ENCODE measurements at places on chromosomes 3 and 15.

GRCh38 chr3:6467186-6467585 lies 393.7 kb upstream of the GRM7 start:
- no peak for DNase-seq

DNA sequence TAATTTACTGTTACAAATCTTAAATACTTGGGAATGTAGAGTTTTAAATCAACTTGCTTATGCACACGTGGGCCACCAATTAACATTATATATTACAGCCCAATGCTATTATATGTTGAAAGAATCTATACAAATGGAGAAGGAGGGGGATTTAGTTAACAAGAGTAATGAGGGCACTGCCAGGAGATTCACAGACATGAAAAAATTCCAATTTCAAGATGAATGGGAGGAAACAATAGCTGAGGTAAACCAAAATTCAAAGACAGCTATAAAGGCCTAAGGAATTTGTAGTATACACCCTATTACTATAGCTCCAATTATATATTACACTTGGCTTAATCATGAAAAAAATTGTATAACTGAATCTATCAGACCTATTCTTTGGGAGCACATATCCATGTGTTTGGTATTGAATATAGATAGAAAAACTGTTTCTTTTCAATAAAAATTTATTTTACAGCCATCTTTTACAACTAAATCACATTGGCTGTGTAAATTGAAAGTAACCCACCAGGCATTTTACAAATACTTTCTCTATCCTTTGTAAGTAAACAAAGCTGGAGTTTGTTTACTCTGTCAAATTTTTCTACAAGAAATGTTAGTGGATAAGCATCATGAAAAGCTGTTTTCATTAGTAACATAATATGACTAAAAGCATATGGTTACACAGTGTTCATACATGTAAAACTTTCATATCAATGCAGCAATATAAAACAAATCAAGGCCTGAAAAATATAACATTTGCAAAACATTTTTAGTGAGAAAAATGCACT lies 1045.8 kb downstream of the ROBO1 start:
- no peak for DNase-seq

DNA sequence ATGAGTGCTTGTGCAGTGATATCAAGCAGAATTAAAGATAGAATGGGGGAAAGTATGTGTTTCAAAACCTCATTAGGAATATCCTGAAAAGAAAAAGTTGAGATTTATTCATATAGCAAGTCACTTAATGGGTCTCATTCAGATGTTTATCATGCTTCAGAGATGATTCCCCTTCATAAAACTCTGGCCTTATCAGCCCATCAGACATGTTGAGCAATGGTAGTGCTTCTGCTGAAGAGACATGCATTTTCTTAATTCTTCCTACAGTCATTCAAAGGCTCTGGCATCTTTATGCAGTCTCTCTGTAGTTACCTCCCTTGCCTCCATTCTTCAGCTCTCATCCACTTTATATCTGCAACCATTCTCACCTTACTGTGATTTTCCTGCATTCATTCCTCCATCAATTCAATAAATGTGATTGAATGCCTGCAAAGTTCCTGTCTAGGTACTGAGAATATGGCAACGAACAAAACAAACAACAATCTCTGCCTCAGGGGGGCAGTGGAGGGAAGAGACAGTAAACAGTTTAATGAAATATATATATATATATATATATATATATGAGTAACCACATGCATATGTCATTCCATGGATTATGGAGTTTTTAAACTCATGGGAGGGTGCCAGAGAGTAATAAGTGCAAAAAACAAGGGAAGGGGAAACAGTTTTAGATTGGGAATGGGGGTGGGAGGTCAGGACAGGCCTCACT lies 138.5 kb downstream of the NECTIN3 start:
- DNase-seq: no peak

DNA sequence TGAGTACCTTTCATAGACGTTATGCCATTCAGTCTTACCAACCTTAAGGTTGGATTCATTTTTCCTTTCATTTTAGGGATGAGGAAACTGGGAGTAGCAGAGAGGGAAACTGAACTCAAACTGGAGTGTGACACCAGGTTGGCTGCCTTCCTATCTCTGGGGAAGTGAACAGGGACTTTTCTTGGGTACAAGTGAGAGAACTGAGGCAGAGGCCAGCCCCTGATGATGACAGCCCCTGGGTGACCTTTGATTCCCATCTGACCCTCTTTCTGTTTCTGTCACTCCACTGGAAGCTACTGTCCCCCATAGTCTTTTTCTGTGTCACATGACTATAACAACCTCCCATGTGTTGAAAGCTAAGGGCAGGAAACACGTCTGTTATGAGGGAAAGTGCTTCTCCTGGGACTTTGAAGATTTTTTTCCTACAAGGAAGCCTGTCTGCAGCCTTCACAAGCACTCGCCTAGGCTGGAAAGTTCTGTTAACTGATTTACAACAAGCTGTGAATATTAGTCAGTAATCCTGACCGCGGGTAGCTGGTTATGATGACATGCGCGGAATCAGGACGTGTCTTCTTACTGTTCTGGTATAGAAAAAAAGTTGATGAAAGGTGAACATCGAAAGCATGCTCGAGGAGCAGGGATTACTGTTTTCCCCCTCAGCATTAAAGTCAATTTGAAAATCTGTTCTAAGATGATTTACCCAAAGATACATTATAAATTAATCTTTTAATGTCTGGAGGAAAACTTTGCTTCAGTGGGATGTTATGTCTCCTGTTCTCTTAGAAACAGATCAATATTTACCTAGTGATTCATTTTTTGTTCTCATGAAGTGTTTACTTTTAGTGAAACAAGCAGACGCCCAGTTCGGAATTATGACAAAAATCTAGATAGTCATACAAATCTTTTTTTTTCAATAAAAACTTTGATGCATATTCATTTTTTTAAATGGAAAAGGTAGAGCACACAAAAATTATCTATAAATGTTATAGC lies 31.5 kb downstream of the ABHD2 start:
- no peak for DNase-seq

- no peak for DNase-seq
These were observed 249.5 kb downstream of the NEK10 start for GRCh38 chr3:27119639-27120038.

GRCh38 chr15:64894395-64895056 lies 17.2 kb upstream of the ANKDD1A start:
- DNase-seq: no peak

GRCh38 chr15:89090791-89091626 lies 2.8 kb downstream of the ABHD2 start:
- DNase-seq: peak; percentile 12

DNA sequence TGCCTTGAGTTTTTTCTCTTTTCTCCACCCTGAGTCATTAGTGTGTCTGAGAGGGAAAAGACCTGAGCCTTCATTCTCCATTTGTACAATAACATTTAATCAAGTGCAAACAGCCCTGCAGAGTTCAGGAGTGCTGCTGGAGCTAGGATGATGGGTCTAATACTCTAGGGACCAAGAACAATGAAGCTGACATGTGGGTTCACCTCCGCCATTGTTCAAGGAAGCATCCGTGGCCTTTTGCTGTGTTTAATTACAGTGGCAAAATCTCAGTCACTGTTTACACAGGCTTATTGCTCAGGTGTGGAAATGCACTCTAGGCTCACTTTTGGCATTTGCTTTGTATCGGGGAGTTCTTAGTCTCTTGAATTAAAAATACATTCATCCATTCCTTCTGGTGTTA lies 259.6 kb downstream of the LRTM1 start:
- DNase-seq: no peak

DNA sequence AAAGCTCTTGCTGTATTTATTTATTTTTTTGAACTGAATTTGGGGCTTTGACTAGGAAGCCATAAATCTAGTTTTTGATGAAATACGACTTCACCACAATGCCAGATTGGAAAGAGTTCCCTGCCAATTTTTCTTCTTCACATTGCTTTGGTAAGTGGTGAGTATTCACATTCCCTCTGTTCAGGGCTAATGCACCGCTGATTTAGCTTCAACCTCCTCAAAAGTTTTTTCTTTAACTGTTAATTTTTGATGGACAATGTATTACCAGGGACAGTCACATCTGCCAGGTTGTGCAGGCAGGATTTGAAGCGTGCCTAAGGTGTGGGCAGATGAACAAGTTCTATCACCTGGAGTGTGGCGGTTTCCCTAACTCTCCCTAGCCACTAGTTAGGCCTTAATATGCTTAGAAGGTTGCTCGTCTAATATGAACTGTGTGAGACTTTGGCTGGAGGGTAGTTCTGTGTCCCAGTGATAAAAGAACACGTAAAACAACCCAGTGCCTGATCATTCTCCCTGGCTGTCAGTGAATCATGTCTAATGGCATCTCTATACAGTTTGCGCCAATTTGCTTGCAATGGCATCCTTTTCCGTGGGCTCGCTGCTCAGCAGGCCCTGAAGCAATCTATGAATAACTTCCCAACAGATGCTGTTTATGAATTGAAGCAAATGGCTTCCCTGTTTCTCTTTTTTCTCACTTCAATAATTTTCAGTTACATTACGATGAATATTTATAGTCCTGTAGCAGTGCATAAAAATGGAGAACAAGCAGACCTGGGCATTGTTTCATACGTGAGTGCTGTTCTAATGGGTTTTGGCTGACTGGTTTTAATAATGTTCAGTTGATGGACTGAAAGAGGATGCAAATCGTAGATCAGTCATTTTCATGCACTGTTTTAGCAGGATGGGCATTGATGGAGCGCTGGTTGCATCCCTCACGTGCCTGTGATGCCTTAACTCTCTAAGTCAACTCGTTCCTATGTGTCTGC lies 243.2 kb upstream of the SUCLG2 start:
- DNase-seq: no peak

GRCh38 chr3:65877160-65877559 lies 161.6 kb downstream of the MAGI1 start:
- no peak for DNase-seq

DNA sequence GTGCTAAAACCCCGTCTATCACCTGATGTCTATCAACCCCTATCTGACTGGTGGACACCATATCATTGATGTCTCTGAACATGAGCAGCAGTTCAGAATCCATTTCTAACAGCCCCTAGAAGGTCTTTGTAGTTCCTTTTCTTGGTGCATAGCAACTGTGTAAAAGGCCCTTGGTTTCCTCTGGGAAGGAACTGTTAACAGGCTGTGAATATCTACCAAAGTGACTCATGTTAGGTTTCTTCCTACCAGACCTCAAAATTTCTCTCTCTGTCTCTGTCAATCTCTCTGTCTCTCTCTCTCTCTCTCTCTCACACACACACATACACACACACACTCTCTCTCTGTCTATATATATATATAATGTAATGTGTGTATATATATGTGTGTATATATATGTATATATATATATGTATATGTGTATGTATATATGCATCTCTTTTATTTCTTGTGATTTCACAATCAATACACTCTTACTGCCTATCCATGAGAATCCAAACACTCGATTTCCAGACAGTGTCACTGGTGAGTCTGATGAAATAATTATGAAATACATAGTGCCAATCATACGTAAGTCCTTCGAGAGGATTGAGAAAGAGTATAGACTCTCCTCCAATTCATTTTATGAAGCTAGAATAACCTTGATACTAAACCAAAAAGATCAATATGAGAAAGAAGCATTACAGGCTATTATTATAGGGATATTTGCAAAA lies 335.9 kb upstream of the SLCO3A1 start:
- DNase-seq: no peak

- no peak for DNase-seq
These were observed 25.5 kb upstream of the ZNF710 start for GRCh38 chr15:89975482-89976245.

DNA sequence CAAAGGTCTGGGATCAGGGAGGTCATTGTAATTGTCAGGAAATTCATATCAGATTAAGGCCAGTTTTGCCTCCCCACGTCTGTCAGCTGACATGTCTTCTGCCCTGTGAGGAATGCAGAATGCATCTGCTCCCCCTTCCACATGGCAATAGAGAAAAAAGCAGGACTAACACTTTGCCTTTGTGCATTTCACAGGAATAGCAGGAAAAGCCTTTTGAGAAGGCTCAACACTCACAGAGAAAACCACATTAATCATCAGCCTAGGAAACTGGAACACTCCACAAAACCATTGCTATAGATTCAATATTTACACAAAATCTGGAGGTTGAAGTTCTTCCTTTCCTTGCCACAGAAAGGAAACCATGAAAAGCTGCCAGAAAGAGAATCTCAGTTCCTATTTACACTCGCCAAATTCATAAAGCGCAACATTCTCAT lies 165.2 kb upstream of the HES1 start:
- DNase-seq: no peak

DNA sequence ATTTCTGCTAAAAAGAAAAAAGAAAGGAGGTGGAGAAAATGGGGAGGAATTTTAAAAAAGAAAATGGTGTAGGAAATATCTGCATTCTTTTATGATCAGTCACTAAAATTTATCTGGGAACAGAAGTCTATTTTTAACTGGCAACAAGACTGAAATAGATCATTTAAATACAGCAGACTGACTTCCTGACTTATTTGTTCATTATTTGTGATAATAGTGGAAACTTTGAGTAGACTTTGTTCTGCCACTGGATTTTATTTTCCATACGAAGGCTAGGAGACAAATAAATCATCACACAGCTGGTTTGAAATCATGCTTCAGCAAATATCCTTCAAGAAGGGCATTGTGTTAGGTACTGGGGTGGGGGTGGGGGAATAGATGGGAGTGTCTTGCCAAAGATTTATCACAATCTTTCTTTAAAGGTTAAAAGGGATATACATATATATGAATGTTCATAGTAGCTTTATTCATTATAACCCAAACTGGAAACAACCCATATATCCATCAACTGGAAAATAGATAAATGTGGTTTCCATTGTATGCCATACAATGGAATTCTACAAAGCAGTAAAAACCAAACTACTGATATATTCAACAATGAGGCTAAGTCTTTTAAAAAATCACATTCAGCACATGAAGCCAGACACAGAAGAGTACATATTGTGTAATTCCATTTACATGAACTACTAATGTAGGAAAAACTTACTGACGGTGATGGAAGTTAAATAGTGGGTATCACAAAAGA lies 4.7 kb upstream of the CLASP2 start:
- DNase-seq: no peak

- DNase-seq: no peak
These were observed 292.4 kb upstream of the CBLB start for GRCh38 chr3:106161246-106161645.

GRCh38 chr3:197366301-197367044 lies 68.1 kb upstream of the DLG1 start:
- DNase-seq: no peak

All from stimulated activated CD8-positive, alpha-beta memory T cell treated with anti-CD3 and anti-CD28 coated beads, Interleukin-15, amount 100 ng/mL, for 4 hours (primary cell).